ENCODE measurements at places on chromosomes 5 and 9. TPM values are rescaled to one million over a fixed set of nuclear protein-coding genes. Genes with fewer than 3 reads are reported as not detected.

GRCh38 chr9:83708515-83709158 is 879 bp upstream of the UBQLN1 start:
- H3K27ac ChIP-seq: peak overlapping the region; percentile 99
- peak; percentile 93 for DNase-seq
- peaks cover 18% of the 10 kb centered on the region for H3K4me1 ChIP-seq
- no peaks in the 10 kb centered on the region for H3K36me3 ChIP-seq

GRCh38 chr5:157571357-157571827 is 4.2 kb downstream of the ADAM19 start:
- no peaks in the 10 kb centered on the region for H3K36me3 ChIP-seq
- H3K27ac ChIP-seq: peak overlapping the region; percentile 58
- H3K4me3 ChIP-seq: peak overlapping the region; percentile 19
- peak; percentile 39 for DNase-seq
- peaks cover 44% of the 10 kb centered on the region for H3K4me1 ChIP-seq

GRCh38 chr5:33114361-33114760 is 326.4 kb upstream of the TARS1 start:
- H3K36me3 ChIP-seq: no peaks in the 10 kb centered on the region
- H3K27me3 ChIP-seq: no peaks in the 10 kb centered on the region
- H3K4me1 ChIP-seq: no peaks in the 10 kb centered on the region
- H3K27ac ChIP-seq: no peak overlapping the region
- DNase-seq: no peak
- no peak overlapping the region for H3K4me3 ChIP-seq

DNA sequence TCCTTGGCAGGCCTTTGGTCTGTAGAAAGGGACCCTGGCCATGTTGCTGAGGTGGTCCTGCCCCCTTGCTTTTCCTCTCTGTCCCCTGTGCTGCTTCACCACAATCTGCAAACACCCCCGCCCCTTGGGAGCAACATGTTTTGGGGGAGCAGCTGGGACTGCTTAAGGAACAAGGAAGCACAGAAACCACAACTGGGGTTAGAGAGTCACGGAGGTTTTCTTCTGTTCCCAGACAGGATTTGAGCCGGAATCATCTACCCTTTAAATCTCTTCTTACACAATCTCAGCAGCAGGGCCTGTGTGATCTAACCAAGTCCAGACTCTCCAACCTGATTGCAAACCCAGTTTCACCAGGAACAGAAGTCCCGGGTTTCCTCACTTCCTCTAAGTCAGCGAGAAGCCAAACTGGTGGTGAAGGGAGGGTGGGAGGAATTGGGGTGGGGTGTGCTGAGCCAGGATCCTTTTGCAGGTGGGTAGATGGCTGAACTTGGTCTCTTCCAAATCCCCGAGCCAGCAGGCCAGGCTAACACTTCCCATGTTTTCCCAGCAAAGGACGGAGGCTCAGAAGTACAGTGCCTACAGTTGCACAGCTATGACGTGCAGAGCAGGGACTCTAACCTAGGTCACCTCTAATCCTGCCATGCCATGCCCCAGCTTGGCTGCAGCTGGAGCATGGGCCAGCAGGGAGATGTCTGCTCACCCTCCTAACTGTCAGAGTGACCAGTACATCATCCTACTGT is 25.0 kb downstream of the SH3PXD2B start:
- H3K36me3 ChIP-seq: no peaks in the 10 kb centered on the region
- peaks cover 9% of the 10 kb centered on the region for H3K4me1 ChIP-seq
- DNase-seq: no peak
- H3K27ac ChIP-seq: peak overlapping the region; percentile 65
- no peaks in the 10 kb centered on the region for H3K27me3 ChIP-seq

GRCh38 chr5:83077662-83078261 is 415 bp downstream of the XRCC4 start:
- peaks cover 21% of the 10 kb centered on the region for H3K4me1 ChIP-seq
- peak overlapping the region; percentile 87 for H3K27ac ChIP-seq
- no peak for DNase-seq
- H3K36me3 ChIP-seq: no peaks in the 10 kb centered on the region

- no peak overlapping the region for H3K4me3 ChIP-seq
- H3K4me1 ChIP-seq: no peaks in the 10 kb centered on the region
- no peak for DNase-seq
- H3K27me3 ChIP-seq: no peaks in the 10 kb centered on the region
- H3K27ac ChIP-seq: no peak overlapping the region
Observed at GRCh38 chr9:5422276-5422675, 15.4 kb downstream of the PLGRKT start.

DNA sequence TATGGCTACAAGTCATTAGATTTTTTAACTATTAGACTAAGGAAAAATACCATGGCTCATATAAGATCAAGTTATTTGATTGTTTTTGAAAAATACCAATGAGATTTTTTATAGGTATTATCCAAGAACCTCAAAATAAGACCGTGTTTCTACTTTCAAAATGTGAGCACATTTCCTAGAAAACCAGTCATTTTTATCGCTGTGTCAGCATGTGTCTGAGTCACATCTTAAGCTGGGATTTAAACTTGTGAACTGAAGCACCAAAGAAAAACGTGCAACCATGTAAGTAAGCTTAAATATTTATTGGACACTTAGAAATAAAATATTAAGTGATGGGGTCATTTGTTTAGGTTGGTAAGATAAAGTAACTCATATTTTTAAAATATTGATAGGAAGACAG is 1676.0 kb upstream of the NUDT12 start:
- H3K27me3 ChIP-seq: no peaks in the 10 kb centered on the region
- no peak overlapping the region for H3K4me3 ChIP-seq
- no peaks in the 10 kb centered on the region for H3K4me1 ChIP-seq
- no peak overlapping the region for H3K27ac ChIP-seq
- H3K36me3 ChIP-seq: no peaks in the 10 kb centered on the region
- no peak for DNase-seq

DNA sequence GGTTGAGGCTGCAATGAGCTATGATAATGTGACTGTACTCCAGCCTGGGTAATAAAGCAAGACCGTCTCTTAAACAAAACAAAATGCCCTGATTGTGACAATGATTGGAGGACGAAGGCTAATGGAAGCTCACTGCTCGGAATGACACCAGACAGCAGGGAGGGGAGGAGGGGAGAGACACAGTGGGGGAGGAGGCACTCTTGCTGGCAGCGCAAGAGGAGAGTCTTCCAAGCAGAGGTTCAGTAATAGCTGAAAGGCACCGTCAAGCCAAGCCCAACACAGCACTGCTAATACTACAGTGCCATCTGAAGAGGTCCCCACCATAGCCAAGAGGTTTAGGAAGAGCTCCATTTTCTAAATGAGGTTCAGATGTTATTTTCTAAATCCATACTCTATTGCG is 102.3 kb downstream of the GLDC start:
- no peak overlapping the region for H3K27ac ChIP-seq
- no peaks in the 10 kb centered on the region for H3K4me1 ChIP-seq
- H3K4me3 ChIP-seq: no peak overlapping the region
- no peaks in the 10 kb centered on the region for H3K27me3 ChIP-seq
- no peaks in the 10 kb centered on the region for H3K36me3 ChIP-seq
- no peak for DNase-seq

DNA sequence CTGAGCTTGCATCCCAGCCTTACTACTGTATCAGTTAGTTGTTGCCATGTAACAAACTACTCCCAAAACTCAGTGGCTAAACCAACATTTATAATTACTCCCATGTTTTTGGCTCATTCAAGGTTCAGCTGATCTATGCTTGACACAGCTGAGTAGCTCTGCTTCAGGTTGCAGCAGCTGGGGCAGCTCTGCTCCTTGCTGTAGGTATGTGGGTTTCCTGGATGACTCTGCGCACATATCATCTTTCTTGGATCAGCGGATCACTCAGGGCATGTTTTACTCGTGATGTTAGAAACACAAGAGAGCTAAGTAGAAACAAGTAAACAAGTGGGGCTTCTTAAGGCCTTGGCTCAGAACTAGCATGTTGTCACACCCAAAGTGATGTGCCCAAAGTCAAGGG is 15.1 kb downstream of the TEK start:
- no peak overlapping the region for H3K4me3 ChIP-seq
- DNase-seq: peak; percentile 42
- peak overlapping the region; percentile 89 for H3K27ac ChIP-seq
- H3K36me3 ChIP-seq: no peaks in the 10 kb centered on the region

- H3K4me3 ChIP-seq: no peak overlapping the region
- no peaks in the 10 kb centered on the region for H3K27me3 ChIP-seq
- no peaks in the 10 kb centered on the region for H3K4me1 ChIP-seq
- no peak for DNase-seq
- no peak overlapping the region for H3K27ac ChIP-seq
- H3K36me3 ChIP-seq: no peaks in the 10 kb centered on the region
Observed at GRCh38 chr9:105401651-105402050, 46.2 kb upstream of the FSD1L start.

GRCh38 chr5:134003817-134004625 is 754 bp downstream of the VDAC1 start:
- H3K36me3 ChIP-seq: no peaks in the 10 kb centered on the region
- H3K27ac ChIP-seq: peak overlapping the region; percentile 98
- H3K4me3 ChIP-seq: peak overlapping the region; percentile 81
- H3K4me1 ChIP-seq: peaks cover 53% of the 10 kb centered on the region

GRCh38 chr5:122473138-122473843 is 161.3 kb downstream of the SNCAIP start:
- H3K36me3 ChIP-seq: no peaks in the 10 kb centered on the region
- H3K4me3 ChIP-seq: no peak overlapping the region
- no peak for DNase-seq
- H3K27me3 ChIP-seq: no peaks in the 10 kb centered on the region
- no peaks in the 10 kb centered on the region for H3K4me1 ChIP-seq

DNA sequence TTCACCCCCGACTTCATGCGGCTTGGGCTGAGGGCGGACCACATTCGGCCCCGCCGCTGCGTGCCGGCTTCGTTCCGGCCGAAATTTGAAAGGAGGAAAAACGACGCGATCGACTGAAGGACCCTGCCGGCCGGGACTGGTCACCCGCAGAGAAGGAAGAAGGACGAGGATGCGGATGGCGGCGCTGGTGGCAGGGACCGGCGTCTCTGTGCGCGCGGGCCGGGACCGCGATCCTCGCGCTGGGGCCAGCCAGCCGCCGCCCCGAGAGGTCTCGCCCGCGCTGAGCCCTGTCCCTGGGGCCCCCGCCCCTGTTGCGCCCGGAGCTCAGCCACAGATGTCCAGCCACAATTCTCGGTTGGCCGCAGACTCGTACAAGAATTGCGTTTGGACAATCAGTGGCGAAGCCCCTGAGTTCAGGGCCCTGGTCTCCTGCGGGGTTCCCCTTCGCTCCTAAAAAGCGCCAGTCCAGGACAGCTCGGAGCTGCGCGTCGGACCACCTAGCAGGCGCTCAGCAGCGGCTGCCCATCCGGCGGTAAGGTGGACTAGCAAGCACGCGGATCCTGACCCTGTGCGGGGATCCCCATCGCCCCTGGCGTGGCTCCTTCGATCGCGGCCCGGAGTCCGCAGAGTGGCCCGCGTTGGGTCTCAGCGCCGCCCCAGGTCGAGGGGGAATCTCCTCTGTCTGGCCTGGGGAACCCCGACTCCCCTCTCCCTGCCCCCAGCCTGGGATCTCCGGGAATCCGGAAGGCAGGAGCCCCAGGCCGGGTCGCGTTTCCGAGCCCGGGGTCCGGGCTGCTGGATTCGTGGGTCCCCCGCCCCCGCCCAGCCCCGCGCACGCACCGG is 21.3 kb downstream of the URM1 start:
- no peaks in the 10 kb centered on the region for H3K27me3 ChIP-seq
- H3K4me3 ChIP-seq: no peak overlapping the region
- DNase-seq: no peak

GRCh38 chr9:87442451-87442850 is 55.2 kb upstream of the DAPK1 start:
- H3K4me3 ChIP-seq: no peak overlapping the region
- no peak overlapping the region for H3K27ac ChIP-seq
- no peaks in the 10 kb centered on the region for H3K27me3 ChIP-seq
- DNase-seq: no peak
- no peaks in the 10 kb centered on the region for H3K4me1 ChIP-seq
- H3K36me3 ChIP-seq: no peaks in the 10 kb centered on the region

DNA sequence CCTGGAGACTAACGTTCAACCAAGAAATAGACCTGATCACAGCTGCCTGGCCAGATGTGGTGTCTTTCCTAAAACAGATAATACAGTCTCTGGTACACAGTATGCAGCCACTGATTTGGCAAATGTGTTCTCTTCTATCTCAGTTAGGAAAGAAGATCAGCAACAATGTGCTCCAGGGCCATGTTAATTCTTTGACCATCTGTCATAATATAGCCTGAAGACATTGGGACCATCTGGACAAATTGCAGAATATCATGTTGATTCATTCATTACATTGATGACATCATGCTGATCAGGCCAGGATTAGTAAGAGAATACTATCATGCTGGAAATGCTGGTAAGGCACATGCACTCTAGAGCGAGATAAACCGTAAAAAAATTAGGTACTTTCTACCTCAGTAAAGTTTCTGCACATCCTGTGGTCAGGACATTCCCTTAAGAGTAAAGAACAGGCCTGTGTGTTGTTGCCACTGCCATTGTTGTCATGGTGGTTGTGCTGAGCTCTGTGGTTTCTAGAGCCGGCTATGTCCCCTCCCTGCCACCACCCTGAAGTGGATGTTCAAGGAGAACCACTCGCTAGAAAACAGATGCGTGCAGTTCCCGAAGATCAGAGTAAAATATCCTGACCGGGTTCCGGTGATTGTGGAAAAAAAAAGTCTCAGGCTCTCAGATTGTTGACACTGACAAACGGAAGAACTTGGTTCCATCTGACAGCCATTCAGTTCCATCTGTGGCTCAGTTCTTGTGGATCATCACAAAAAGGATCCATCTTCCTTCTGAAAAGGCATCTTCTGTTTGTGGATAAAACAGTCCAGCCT is 6.4 kb upstream of the JMY start:
- H3K4me3 ChIP-seq: no peak overlapping the region
- H3K4me1 ChIP-seq: no peaks in the 10 kb centered on the region
- H3K27me3 ChIP-seq: no peaks in the 10 kb centered on the region
- H3K27ac ChIP-seq: no peak overlapping the region
- H3K36me3 ChIP-seq: no peaks in the 10 kb centered on the region

- no peak overlapping the region for H3K4me3 ChIP-seq
- no peak overlapping the region for H3K27ac ChIP-seq
- DNase-seq: no peak
- no peaks in the 10 kb centered on the region for H3K27me3 ChIP-seq
- no peaks in the 10 kb centered on the region for H3K36me3 ChIP-seq
Observed at GRCh38 chr5:51487952-51488351, 104.7 kb downstream of the ISL1 start.

GRCh38 chr5:30765227-30765626 is 428.3 kb upstream of the CDH6 start:
- no peak overlapping the region for H3K4me3 ChIP-seq
- no peaks in the 10 kb centered on the region for H3K36me3 ChIP-seq
- no peaks in the 10 kb centered on the region for H3K4me1 ChIP-seq
- no peak overlapping the region for H3K27ac ChIP-seq
- no peak for DNase-seq

- H3K4me1 ChIP-seq: peaks cover 25% of the 10 kb centered on the region
- H3K27me3 ChIP-seq: no peaks in the 10 kb centered on the region
- H3K4me3 ChIP-seq: no peak overlapping the region
Observed at GRCh38 chr5:151174612-151175101, 17.1 kb upstream of the ANXA6 start.

GRCh38 chr9:33489066-33489465 is 15.3 kb upstream of the NOL6 start:
- no peak overlapping the region for H3K4me3 ChIP-seq
- H3K27me3 ChIP-seq: no peaks in the 10 kb centered on the region
- H3K4me1 ChIP-seq: no peaks in the 10 kb centered on the region

GRCh38 chr9:124122813-124123462 is 111.4 kb downstream of the LHX2 start:
- no peaks in the 10 kb centered on the region for H3K27me3 ChIP-seq
- no peak overlapping the region for H3K27ac ChIP-seq
- DNase-seq: no peak

Gene CNTNAP3B
- 3.1 TPM for total RNA-seq

Gene GLRA1
- not detected for total RNA-seq

Gene LEAP2
- 1.1 TPM for total RNA-seq

Gene CRHBP
- total RNA-seq: not detected

Gene DND1
- total RNA-seq: 5.0 TPM
